ENCODE measurements at places on chromosomes 11 and 22.

DNA sequence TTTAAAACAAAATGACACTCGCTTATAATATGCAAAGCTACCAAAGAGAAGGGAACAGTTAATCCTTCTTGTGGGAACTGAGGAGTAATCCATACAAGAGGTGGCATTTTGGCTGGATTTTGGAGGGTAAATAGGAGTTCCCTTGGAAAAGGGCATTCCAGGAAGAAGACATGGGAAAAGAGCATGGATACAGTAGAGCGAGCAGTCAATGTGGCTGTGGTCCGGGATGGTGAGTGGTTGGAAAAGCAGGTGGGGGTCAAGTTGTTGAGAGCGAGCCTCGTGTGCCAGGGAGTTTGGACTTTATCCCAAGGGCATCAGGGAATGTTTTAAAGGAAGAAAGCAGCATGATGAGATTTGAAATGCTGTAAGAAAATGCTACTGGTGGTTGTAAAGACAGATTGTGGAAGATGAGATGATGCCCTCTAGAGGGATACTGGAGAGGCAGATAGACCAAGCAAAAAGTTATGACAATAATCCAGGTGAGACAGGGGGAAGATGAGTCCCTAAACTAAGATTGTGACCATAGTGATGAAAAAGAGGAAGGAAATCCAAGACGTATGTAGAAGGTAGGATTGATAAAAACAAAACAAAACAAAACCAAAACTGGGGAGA is 3.8 kb upstream of the MMP7 start:
- no peak for DNase-seq

GRCh38 chr11:92227230-92227814 is 2.7 kb downstream of the FAT3 start:
- DNase-seq, result no peak

GRCh38 chr22:25555586-25555985 is 8.9 kb upstream of the GRK3 start:
- no peak for DNase-seq

DNA sequence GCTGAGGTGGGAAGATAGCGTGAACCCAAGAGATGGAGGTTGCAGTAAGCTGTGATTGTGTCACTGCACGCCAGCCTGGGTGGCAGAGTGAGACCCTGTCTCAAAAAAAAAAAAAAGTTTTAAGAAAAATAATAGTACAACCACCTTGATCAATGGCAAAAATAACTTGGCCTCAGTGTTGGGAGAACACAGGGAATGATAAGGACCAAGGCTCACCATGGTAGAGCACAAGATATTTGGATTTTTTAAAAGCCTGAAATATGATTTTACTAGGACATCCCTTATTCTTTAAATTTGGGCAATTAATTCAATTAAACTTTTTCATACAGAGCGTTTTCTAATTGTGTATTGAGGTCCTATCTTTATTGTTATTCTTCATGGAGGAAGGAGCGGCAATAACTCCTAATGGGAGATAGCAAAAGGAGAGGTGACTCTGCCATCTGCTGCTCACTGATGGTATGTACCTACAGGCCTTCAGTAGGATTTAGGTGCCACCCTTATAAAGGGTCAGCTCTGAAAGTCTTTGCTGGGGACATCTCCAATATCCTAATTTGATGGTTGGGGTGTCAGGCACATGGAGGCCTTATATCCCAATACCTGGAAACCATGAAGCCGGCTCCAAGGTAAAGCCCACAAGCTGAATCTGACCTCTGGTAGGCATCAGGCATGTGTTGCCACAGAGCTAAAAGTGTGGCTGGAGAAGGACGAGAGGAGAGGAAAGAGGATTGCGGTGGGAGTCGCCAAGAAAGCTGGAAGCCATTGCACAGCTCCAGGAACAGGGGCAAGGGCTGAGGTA is 21.9 kb upstream of the POLD3 start:
- no peak for DNase-seq

DNA sequence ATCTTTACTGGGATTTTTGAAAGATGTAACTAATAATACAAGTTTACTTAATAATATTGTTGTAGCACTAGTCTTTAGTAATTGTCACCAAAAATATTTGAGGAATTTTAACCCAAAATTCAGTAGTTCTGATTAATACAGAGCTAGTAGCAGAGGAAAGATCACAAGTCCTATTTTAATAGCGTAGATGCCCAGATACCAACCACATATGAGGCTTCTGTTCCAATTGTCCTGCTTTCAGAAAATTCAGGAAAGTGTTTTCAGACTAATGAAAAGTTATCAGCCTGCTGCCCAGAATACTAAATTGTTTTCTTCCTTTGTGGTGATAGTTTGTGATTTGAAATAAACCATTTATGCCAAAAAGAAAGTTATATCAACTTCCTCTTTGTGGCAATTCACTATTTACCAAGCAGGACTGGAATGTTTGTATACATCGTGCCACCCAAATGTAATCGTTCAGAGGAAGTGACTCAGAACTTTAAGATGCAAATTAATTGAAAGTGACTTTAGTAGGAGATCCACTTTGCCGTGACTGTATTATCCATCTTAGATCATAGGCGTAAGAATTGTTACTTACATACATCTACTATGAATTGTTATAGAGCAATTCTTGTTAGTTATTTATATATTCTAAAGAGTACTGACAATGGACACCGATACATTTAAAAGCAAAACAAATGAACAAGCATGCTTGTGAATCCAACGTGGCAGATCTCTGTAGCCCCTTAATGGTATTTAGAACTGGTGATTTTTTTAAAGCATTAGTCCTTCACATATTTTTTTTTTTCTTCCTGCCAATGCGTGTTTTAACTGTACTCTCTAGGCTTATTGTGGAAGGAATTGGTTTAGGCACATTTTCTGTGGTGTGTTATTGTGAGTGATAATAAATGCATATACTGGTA is 231.0 kb downstream of the DDX10 start:
- no peak for DNase-seq

GRCh38 chr11:86191874-86192273 is 52.7 kb upstream of the EED start:
- no peak for DNase-seq

DNA sequence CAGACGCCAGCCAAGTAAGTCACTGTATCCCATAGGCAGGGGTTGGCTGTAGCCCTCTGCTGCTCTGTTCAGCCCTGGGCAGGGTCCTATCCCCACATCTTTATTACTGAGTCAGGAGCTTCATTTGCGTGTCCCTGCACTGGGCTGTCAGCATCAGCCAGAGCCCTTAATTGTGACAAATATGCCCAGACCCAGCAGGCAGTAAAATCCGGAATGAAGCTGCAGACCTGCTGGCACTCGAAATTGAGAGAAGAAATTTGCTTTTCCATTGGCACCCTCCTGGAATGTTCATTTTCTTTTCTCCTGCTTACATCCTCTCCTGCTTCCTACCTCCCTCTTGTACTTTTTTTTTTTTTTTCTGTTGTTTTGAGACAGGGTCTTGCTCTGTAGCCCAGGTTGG is 43.8 kb downstream of the CEP164 start:
- DNase-seq, result no peak

- DNase-seq, result no peak
Measured at GRCh38 chr11:120994091-120994859, 29.6 kb upstream of the TBCEL start.

DNA sequence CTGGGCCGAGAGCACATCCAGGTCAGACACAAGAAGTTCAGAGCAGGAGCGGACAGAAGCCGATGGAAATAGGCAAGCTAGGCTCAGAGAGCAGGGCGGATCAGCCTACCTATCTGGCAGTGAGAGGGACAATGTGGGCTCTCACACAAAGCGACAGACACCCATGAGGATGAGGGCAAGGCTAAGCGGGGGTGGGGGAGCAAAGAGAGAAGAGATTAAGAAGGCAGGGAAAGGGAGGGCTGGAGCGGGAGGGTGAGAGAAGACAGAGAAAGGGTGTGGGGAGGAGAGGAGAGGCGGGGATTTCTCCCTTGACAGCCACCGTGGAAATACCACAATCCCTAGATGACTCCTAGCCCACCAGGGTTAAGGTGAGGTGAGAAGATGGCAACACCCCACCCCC is 57.9 kb downstream of the BUD13 start:
- DNase-seq, result no peak

- no peak for DNase-seq
Measured at GRCh38 chr11:66852466-66853241, 4.2 kb upstream of the LRFN4 start.

GRCh38 chr11:101470881-101471520 is 112.8 kb downstream of the TRPC6 start:
- no peak for DNase-seq

DNA sequence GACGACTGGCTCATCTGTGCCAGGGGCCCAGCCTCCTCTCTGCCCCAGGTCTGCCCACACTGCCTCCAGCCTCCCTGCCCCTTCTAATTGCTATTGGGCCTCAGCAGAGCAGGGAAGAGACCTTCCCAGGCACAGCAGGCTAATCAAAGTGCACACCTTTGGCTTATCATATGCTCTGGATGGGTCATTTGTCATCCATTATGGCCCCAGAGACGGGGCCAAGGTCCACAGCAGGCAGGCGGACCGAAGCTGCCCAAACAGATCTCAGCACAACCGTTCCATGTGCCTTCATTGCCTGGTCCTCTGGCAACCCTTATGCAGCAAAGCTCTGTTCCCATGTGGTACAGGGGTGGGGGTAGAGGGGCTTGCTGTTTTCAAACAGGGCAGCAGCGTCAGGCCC is 66.6 kb downstream of the TP53I11 start:
- DNase-seq, result no peak

DNA sequence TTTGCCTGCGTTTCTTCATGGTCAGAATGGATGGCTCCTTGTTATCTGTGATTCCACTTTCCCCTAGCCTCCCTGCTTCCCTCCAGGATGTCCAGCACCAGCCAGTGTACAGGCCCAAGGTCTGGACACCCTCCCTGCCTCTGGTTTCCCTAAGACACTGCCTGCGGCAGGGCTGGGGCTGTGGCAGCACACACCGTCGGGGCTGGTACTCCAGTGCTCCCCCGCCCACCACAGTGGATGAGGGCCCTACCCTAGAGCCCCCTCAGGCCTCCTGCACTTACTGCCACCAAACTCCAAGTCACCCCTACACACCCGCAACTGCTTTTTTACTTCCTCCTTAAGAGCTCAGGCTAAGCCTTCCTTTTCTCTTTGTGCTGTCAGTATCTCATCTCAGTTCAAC is 28.9 kb downstream of the ZNF214 start:
- DNase-seq, result no peak

GRCh38 chr11:91272089-91272488 is 952.5 kb upstream of the FAT3 start:
- DNase-seq, result no peak

DNA sequence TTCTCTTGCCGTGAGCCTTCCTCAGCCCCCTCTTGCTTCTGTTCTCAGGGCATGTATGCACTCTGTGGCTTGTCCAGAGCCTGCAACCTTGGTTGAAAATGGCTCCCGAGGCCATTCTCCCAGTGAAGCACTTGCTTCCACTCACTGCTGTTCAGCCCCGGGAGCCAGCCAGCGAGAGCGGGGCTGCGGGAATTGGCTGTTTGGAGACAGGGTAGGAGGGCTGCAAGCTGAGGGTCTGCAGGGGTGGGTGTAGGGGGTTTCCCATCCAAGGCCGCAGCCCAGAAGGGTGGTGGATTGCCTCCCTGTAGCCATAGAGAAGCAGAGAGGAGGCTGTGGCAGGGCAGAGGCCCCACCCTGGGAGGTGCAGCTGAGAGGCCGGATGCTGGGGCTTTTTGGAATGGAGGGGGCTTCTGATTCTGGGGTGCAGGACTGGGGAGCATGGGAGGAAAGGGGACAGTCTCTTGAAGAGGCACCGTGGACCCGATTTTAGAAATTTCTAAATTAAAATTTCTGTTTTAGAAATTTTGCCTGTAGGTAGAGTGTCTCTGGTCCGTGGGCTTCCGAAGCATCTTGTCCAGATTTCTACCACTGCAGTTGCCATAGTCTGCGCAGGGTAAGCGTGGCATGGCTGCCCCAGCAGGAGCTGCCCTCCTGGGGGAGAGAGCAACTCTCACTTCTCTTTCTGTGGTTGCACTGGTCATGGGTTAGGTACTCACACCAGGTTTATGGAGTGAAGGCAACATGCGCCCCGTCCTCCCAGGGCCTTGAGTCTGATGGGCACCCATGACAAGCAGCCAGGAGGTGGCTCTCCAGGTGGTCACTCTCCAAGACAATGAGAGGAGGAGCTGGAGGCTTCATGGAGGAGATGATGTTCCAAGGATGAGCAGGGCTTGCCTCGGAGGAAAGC is 100.2 kb downstream of the TBC1D22A start:
- DNase-seq, result no peak

DNA sequence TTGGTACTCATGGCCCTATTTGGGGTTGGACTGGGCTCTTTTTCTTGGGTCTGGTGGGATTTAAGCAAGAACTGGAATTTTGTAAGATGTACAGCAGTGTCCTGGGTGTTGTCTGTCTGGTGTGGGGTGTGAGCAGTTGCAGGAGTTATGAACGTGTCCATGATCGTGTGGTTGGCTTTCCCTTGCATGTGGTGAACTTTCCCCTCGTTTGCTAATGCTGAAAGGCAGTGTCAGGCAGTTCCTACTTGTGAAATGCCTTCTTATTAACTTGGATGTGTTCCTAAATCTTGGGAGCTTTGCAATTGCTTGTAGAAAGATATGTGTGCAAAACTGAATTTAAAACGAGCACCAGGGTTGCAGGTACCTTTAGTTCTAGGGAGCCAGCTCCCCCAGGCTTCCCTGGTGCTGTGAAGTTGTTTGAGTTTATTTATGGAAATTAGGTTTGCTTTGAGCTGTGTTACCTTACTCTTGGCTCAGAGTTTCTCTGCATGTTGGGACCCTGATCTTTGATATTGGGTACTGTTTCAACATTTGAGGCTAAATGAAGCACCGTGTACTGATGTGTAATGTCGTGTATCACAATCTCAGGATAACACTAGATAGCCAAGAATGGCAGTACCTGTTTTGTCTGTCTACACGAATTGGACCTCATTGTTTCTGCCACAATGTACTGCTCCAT is 35.8 kb upstream of the HSD17B12 start:
- DNase-seq, result no peak

DNA sequence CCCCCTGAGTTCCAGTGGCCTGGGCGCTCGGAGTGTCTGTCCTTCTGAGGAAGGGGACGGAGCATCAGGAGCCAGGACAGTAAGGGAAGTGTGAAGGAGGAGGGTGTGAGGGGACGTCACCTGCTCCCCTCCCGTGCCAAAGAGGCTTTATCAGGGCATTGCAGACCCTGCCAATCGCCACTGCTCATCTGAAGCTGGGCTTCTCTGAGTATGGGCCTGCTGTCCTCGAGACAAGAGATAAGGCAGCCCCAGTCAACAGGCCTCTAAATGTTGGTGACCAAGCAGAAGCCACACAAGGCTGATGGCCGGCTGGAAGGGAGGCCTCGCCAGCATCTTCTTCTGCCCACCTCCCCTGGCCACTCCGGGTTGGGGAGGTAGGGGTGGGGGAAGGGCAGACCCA is 29.8 kb downstream of the LIF start:
- no peak for DNase-seq

GRCh38 chr11:66391322-66391721 is 19.8 kb upstream of the SLC29A2 start:
- DNase-seq, result no peak
